Calu3 (cell line): ENCODE measurements at places on chromosomes 5 and 9. TPM values are rescaled to one million over a fixed set of nuclear protein-coding genes. Genes with fewer than 3 reads are reported as not detected.

GRCh38 chr9:22147813-22148527 lies 138.9 kb upstream of the CDKN2B start:
- peak; percentile 41 for DNase-seq

- no peak for DNase-seq
These were observed 12.4 kb downstream of the SWI5 start for GRCh38 chr9:128288273-128289004.

GRCh38 chr9:72124947-72125346 lies 24.3 kb upstream of the GDA start:
- no peak for DNase-seq

DNA sequence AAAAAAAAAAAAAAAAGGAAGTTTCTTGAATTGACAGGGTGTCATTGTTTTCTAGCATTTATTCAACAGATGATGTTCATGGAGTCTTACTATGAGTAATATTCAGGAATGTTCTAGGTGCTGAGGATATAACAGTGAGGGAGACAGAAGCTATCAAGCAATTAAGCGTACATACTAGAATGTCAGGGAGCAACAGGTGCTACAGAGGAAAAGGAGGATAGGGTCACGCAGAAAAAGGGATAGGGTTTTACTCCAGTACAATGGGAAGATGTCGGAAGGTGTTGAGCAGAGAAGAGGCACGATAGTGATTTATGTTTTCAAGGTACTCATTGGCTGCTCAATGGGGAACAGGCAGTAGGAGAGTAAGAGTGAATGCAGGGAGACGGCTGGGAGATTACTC lies 6.6 kb upstream of the RASGRF2 start:
- no peak for DNase-seq

GRCh38 chr9:89243296-89244061 lies 64.9 kb upstream of the SHC3 start:
- DNase-seq = no peak

MSX2 gene
- 8.4 and 10.4 TPM in 2 replicates for total RNA-seq

ERMP1 gene
- 28.4 and 29.7 TPM in 2 replicates for total RNA-seq

PCDHB15 gene
- total RNA-seq = 1.1 and 1.4 TPM in 2 replicates
